ENCODE measurements at places on chromosomes 3 and 15.
A peak's percentile ranks its signal among the peaks of the same experiment; 100 is the strongest.

- no peak for DNase-seq
Measured at GRCh38 chr15:77282333-77282732, 137.6 kb downstream of the PEAK1 start.

DNA sequence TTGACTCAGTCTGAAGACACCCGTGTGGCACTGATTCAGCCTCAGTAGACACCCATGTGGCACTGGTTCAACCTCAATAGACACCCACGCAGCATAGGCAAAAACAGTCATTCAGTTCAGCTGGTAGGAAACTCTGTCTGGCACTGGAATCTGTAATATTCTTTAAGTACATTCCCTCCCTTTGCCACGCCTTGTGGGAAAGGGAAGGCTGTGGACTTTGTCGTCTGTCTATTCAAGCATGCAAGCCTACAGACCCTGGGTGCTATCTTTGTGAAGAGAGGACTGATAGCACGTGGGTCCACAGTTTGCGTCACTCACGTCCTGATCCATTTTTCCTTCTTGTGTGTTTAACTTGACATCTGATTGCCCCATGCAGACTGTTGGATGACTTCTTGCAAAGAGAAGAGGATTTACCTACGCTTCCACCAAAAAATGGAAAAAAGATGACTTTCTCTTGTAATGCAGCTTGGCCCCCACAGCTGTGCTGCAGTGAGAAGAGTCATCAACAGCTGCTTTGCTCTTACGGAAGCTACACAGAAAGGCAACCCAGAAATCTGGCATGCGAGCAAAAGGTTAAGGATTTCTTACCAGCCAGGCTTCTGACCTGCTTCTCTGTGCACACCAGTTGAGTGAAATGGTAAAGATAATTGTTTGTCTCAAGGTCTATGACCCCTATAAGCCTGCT is 278.1 kb downstream of the ULK4 start:
- no peak for DNase-seq

GRCh38 chr3:182786564-182787196 is 6.6 kb upstream of the ATP11B start:
- DNase-seq = no peak

GRCh38 chr15:91133511-91133910 is 33.5 kb downstream of the SV2B start:
- no peak for DNase-seq

DNA sequence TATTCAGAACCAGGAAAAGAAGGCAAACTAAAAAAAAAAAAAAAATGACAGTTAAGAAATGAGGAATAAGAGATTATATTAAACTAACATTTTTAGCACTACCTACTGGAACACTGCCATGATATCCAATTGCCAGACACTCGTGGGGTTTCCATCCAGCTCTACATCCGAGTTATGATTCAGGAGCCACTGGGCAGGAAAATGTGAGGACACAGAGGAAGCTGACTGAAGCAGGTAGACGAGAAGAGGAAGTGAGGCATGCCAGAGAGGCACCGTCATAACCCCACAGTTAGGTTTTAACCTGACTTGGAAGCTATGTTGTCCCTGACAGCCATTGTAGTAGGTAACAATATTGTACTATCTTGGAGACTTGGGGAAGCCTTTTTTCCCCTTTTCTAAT is 495.0 kb downstream of the NLGN1 start:
- no peak for DNase-seq

- no peak for DNase-seq
Measured at GRCh38 chr15:101348643-101349042, 53.6 kb upstream of the SNRPA1 start.

DNA sequence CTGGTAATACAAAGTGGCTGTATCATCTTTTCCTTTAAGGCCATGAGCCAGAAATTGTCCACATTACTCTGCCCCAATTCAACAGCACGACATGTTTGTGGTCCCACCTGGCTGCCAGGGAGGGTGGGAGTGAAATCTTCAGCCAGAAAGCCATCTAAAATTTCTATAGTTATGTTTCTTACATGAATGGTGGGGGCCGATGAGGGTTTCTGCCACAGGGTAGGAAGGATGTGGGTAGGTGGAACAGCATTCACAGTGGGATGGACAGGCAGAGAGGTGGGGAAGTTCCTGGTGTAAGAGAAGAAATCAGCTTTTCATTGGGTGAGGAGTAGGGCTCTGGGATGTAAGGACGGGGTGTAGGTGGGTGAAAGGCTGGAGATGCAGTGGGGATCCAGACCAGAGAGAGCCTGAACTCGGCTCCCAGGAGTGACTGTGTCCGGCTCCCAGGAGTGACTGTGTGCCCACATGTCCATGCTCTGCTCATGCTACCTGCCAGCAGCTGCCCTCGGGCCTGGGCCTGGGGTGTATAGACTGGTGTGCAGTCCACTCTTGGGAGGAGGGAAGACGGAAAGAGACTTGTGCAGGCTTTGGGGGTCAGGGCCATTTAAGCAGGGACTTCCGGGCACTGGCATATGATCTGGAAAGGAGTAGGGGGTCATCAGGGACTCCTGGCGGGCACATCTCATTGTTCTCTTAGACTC is 3.8 kb upstream of the FBLN2 start:
- no peak for DNase-seq

GRCh38 chr15:75352186-75353080 is 5.6 kb downstream of the NEIL1 start:
- DNase-seq = no peak

DNA sequence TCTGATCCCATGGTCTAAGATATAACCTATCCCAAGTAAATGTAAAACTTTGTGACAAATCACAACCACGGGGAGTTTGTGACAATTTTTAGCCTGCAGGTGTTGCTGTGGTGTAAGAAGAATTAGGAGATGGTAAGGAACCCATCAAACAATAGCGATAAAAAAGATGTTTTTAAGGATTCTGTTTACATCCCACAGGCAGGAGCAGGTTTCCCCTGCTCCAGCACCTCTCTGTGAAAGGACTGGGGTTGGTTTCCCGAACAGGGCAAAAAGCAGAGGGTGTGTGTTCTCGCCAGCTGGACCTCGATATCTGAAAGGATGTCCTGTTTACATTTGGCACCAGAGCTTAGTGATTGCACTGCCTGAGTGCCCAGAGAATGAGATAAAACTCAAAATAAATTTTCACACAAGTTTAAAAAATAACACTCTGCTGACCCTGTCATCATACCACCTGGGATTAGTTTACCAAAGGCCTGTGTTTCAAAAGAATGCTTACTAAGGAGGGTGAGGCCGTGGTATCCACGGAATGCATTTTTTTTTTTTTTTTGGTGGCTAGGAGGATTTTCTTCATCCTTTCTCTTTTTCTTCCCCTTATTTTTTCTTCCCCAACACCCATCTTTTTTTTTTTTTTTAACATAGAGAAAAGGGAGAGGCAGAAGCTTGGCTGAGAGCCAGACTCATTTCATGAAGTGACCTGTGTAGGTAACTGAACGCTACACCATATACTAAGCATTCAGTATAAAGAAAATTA is 151.8 kb upstream of the DPH6 start:
- DNase-seq = no peak

DNA sequence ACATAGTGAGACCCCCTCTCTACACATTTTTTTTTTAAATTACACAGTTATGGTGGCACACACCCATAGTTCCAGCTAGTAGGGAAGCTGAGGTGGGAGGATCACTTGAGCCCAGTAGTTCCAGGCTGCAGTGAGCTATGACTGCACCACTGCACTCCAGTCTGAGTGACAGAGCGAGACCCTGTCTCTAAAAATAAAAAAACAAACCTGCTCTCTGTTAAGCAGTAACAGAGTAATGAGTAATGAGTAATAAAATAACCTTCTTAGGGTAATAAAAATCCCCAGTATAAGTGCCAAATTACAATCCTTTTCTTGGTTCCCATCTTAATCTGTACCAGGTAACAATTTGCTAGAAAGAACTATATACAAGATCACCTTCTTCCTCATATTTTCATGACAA is 65.9 kb upstream of the PLXND1 start:
- no peak for DNase-seq

- peak; percentile 75 for DNase-seq
Measured at GRCh38 chr3:69791106-69791505, 51.8 kb downstream of the MITF start.

DNA sequence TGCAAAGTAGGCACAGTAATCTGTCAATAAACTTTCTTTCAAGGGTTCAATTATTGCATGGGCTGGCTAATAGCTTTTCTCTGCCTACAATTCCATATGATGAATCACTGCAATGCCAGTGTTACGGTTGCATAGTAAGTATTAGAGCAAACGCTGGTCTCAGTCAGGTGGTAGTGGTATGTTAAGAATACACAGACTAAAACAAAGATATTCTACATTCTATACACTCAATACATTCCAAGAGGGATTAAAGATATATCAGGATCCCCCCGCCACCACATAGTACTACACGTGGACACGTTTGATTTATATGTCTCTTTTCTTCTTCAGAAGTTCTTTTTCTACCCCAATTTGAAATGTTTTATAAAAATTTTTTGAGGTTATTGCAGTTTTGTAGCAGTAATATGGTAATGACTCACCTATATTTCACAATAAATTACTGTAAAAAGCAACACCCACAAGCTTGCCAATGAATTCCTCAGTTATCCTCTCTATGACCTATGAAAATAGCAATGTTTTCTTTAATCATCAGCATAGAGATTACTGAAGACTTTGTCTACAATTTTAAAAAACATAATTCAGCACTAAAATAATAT is 68.2 kb downstream of the CD200R1L start:
- peak; percentile 66 for DNase-seq

DNA sequence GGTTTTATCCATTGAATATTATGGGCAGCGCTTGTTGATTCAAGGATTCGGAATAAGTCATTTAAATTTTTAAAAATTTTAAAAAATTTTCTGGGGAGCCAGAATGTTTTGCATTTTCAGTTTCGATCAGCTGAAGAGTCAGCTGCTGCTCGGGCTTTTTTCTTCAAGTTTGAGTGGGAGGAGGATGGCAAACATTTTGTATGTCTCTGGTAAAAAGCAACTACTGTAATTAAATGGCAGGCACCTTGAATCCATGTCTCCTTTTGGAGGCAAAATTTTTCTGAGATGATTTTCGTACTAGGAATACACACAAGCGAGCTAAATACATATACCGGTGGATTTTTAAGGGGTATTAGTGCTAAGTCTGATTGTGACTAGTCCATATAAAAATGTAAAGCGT is 612 bp downstream of the C3orf38 start:
- peak; percentile 50 for DNase-seq

DNA sequence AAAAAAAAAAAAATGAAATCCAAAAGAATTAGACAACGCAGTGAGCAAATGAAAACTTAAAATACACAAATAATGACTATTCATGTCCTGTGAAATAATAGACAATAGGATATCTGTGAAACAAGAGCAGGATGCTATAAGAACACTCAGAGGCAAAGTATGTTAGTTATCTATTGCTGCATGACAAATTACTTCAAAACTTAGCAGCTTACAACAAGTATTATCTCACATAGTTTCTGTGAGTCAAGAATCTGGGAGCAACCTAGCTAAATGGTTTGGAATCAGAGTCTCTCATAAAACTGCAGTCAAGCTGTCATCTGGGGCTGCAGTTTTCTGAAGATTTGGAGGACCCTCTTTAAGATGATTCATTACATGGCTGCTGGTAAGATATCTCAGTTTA is 36.5 kb upstream of the ZMAT3 start:
- DNase-seq = no peak
